GDM1 (cell line): ENCODE measurements at places on chromosomes 7 and 10.
A peak's percentile ranks its signal among the peaks of the same experiment; 100 is the strongest.

DNA sequence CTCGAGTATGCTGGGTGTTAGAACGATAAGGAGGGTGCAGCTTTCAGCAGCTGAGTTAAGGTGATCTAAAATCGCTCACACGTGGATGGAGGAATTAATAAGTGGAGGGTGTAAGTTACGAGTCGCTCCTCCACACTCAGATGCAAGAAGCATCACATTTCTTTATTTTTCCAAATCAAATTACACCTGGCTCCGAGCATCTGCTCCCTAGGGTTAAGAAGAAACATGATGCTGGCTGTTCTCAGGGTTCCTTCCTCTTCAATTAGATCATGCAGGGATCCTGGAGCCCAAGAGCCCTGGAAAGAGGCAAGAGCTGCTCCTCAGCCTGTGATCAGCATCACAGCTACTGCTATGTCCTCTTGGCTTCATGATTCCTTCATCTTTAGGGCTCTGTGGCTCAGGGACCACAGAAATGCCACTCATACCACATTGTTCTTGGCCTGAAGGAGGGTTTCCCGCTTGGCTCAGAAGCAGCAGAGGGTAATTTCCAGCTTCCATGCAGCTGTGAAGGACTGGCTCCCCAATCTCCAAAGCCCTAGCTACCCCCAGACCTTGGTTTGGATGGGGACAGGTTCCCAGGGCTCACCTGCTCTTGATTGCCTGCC is 235.9 kb upstream of the ZNF32 start:
- no peak for DNase-seq

- no peak for DNase-seq
Measured at GRCh38 chr7:148835854-148836253, 48.2 kb downstream of the EZH2 start.

DNA sequence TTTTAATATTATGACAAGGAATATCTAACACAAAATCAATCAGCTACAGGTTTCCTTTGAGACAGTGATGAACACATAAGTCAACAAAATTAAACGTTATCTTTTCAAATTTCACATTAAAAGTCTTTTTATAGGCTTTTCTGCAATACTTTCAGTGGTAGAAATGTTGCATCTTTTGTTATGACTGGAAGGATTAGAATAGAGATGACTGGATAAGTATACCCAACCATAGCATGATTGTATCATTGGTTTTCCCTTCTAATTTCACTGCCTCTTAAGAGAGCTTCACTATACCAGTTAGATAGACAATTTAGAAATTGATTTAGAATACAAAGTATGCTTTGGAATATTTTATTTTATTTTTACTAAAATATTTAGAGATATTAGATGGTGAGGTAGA is 273.9 kb downstream of the PHF14 start:
- DNase-seq: no peak

GRCh38 chr7:156079156-156079555 is 266.9 kb upstream of the SHH start:
- DNase-seq: no peak

DNA sequence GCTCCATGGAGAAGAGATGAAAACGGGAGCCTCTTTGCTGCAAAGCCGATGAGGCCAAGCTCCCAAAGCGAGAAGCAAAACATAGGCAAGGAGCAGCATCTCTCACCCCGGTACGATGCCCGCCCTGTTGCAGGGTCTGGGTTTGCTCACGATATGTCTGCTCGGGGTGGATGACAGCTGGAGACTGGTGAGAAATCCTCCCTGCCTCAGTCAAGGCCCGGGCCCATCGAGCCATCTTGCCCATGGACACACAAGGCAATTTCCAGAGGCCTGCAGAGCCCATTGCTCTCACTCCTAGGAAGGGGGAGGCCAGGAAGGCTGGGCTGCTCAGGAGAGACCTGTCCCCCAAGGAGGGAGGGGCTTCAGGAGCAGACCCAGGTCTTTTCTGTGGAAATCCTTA is 391.7 kb upstream of the SHH start:
- DNase-seq: no peak

DNA sequence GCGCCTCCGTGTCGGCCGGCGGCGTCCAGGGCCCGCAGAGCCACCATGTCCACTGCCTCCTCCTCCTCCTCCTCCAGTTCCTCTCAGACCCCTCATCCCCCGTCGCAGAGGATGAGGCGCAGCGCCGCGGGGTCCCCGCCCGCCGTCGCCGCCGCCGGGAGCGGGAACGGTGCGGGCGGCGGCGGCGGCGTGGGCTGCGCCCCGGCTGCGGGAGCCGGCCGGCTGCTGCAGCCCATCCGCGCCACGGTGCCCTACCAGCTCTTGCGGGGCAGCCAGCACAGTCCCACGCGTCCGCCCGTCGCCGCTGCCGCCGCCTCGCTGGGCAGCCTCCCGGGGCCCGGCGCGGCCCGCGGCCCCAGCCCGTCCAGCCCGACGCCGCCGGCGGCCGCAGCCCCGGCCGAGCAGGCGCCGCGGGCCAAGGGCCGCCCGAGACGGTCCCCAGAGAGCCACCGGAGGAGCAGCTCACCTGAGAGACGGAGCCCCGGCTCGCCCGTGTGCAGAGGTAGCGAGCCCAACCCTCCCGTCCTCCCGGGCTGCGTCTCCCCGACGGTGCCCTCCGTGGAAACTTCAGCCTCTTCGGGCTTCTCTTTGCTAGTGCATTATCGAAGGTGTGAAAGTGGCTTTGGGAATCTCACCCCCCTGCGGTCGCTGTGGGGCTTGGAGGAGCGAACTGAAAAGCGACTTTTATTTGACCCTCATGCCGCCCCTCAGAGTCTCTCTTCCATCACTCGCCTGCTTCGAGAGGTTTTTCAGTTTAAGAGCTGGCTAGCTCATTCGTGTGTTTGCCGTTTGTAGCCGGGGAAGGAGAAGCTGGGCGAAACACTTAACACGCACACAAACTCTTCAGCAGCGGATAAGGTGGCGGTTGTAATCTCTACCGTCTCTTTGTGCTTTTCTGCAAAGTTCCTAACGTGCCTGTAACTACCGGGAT is 975 bp downstream of the GLCCI1 start:
- no peak for DNase-seq

DNA sequence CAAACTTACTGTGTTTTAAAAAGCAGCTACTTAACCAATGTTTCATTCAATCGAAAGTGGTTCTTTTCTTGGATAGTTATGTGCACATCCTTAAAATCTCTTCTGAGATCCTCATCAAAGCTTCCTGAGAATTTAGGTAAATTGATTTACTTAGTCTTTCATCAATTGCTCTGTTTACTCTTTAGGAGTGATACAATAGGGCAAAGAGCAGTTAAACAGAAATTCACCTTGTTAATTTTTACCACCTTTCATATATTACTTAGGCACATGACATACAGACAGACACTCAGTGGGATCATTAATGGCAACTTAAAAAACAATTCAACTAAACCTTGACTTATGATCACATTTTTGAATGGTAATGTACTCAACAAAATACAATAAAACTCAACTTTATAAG is 456.3 kb downstream of the DGKB start:
- DNase-seq: no peak

GRCh38 chr7:116527521-116527920 is 2.7 kb downstream of the CAV1 start:
- no peak for DNase-seq

DNA sequence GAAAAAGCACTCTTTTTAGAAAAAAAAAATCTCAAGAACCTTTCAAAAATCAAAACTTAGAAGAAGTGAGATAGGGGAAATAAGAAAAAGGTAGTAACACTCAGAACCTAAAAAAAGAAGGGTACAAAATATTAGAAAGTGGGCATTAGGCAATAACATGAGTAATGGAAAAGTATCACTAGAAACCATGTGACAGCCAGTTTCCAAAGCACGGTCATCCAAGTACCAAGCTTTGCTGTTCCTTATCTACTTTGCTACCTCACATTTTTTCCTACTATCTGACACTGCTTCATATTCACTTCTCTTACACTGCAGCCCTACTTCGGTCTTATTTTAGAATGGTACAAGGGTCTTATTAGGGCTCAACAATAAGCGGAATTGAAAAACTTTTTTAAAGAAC is 30.3 kb downstream of the IMMP2L start:
- DNase-seq: no peak

DNA sequence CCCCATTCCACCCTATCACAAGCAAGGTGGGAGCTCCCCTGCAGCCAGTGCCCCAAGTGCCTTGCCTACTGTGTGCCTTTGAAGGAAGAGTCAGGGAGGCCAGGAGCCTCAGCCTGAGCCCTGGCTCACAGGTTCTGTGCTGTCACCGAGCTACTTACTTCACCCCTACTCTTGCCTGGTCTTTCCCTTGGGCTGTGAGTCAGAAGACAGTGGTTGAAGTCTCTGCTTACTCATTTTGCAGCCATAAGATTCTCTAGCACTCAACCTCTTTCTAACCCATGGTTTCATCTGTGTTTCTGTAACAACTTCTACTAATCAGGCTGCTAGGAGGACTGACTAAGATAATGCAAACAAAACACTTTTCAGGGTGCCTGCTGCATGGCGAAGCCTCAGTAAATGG is 114.5 kb downstream of the PLCE1 start:
- no peak for DNase-seq

GRCh38 chr10:80442879-80443278 is 11.2 kb upstream of the TSPAN14 start:
- no peak for DNase-seq

- DNase-seq: peak; percentile 24
Measured at GRCh38 chr7:105675934-105676371, 94.7 kb upstream of the EFCAB10 start.

DNA sequence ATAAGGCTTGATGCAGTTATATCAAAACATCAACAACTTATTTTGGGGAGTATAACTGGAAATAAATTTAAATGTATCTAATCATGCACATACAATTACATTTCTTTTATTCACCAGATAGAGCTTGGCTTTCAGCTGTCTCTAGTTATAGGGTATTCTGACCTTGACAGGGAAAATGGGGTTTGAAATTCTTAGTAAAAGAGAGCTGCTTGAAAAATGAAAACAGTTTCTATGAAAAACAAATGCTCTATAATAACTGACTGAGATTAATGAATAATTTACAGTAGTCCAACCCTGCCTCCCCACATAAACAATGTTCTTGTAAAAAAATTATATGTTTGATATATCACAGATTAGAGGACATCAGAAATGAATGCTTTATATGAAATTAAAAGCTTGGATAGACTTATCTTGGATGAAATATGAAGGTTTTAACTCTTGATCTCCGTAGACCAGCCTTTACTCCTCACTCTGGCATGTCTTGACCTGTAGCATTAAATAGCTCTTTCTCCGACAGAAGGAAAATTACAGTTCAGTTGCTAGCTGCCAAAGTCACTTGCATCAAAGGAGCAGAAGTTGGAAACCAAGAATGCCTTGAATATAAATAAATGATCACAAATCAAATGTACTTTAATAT is 32.1 kb downstream of the VWC2 start:
- DNase-seq: no peak

GRCh38 chr10:82618007-82618406 is 743.0 kb downstream of the NRG3 start:
- no peak for DNase-seq

DNA sequence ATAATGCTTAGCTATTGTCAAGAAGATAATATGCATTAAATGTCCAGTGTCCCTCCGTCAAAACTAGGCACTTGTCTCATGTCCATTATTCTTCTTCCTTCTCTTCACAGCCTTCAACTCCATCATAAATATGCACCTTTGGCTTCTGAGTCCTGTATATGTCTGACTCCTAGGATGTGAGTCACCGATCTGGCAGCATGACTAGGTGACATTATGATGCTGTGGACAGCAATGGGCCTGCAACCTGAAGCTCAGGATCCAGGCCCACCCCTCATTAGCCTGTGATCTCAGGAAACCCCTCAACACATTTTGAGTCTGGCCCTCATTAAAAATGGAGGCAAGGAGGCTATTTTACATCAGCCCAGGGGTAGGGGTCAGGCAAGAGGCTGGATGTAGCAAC is 362.5 kb upstream of the ZMIZ1 start:
- DNase-seq: no peak

- DNase-seq: no peak
Measured at GRCh38 chr10:115914475-115914874, 358.5 kb downstream of the GFRA1 start.

- no peak for DNase-seq
Measured at GRCh38 chr7:144738708-144739314, 97.0 kb downstream of the TPK1 start.

- DNase-seq: no peak
Measured at GRCh38 chr7:24572393-24572996, 757 bp upstream of the PALS2 start.

GRCh38 chr7:26859720-26860119 is 4.7 kb downstream of the SKAP2 start:
- DNase-seq: no peak

- no peak for DNase-seq
Measured at GRCh38 chr7:5622746-5623145, 158.7 kb downstream of the RNF216 start.

DNA sequence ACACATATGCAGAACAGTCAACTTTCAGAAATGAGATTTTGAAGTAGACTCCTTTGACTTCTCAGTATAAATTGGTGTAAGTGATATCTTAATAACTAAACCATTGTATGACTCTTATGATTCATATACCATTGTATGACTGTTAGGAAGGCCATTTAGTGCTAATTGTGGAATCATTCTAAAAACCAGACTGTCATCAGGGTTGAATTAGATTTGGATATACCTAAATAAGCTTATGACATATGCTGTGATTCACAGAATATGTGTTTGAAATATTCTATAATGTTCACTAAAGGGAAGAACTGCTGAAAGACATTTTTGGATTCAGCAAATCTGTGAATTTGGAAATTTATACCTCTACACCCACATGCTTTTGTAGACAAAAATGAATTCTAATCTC is 438.1 kb downstream of the MDFIC start:
- no peak for DNase-seq

DNA sequence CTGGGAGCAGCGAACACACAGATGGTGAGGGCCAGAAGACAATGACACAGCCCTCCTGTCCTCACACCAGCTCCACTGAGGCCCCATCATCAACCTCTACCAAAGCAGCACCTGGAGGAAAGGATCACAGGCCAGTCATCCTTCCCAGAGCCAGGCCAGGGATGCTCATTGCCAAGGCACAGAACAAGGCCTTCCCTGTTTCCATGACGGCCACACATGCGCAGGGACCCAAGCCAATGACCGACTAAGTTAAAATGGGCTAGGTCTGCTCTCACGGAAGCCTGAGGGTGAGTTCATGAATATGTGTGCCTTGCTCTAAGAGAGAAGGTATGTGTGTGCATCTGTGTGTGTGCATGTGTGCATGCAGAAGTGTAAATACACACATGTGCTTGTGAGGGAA is 39.6 kb downstream of the COBL start:
- no peak for DNase-seq

GRCh38 chr7:129949292-129950133 is 3.2 kb downstream of the UBE2H start:
- no peak for DNase-seq
